ENCODE measurements at places on chromosomes 6 and 20.
A peak's percentile ranks its signal among the peaks of the same experiment; 100 is the strongest.

DNA sequence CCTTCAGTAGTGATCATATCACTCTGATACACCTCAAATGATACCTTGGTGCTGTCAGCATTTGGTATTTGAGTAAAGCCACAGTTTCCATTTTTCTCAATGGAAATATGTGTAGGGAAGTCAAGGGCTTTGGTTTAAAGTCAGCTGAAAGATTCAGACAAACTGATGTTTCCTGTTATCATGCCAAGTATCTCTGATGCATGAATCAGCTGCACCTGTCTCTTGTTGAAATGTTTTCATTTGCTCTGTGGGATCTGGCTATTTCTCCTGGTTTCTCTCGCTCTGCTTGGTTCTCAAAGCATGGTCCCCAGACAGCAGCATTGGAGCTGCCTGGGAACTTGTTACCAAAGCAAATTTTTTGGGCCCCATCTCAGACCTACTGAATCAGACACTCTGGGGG, 23.5 kb downstream of the ZFP64 start:
- no peak for DNase-seq

- DNase-seq: no peak
Measured at GRCh38 chr6:29758761-29759160, 35.5 kb downstream of the HLA-F start.

DNA sequence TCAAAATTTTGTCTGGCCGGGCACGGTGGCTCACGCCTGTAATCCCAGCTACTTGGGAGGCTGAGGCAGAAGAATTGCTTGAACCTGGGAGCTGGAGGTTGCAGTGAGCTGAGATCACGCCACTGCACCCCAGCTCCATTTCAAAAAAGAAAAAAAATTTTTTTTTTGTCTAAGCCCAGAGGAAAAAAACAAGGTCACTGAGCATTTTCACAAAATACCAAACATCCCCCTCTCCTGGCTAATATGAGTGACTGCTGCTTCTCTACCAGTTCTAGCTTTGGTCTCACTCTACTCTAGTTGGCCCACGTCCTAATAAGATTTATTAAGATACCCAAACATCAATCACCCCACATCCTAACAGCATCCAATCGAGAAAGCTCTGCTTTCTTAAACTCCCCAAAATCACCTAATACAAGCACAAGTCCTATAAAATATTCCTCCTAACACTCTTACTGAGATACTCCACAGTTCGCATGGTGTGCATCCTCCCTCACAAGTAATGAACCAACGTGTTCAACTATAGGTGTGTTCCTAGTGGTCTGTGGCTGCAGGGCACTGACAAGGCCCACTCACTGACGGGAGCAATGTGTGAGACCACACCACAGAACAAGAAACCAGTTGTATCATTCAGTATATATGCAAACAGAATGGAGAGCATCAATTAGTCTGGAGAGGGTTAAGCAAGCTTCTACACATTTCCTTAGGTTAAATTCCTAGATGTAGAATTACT, 64.2 kb downstream of the FKBP5 start:
- no peak for DNase-seq

- DNase-seq: no peak
Measured at GRCh38 chr6:34575326-34575725, 19.2 kb upstream of the SPDEF start.

DNA sequence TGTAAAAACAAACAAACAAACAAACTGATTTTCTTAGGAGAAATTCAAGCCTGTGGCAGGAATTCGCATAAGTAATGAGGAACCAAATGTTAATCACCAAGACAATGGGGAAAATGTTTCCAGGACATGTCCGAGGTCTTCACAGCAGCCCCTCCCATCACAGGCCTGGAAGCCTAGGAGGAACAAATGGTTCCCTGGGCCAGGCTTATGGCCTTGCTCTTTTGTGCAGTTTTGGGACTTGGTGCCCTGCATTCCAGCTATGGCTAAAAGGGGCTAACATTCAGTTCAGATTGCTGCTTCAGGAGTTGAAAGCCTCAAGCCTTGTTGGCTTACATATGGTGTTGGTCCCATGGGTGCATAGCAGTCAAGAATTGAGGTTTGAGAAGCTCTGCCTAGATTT, 1372.7 kb upstream of the CITED2 start:
- no peak for DNase-seq

DNA sequence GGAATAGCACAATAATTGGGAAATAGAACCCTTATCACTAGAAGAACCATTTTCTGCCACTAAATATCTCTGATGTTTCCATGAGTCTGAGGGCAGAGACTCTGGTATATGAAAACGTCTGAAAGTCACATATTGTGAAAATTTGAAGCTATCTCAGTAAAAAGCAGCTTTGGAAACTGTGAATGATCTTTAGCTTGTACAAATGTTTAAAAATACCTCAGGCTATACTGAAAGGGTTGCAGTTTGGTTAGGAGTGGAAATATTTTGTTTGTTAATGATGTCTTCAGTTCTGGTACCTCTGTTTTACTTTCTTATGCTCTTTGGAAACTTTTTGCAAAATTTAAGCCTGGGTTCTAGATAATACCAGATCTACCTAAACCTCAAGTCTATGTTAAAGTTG, 135.0 kb downstream of the SLC16A10 start:
- no peak for DNase-seq

DNA sequence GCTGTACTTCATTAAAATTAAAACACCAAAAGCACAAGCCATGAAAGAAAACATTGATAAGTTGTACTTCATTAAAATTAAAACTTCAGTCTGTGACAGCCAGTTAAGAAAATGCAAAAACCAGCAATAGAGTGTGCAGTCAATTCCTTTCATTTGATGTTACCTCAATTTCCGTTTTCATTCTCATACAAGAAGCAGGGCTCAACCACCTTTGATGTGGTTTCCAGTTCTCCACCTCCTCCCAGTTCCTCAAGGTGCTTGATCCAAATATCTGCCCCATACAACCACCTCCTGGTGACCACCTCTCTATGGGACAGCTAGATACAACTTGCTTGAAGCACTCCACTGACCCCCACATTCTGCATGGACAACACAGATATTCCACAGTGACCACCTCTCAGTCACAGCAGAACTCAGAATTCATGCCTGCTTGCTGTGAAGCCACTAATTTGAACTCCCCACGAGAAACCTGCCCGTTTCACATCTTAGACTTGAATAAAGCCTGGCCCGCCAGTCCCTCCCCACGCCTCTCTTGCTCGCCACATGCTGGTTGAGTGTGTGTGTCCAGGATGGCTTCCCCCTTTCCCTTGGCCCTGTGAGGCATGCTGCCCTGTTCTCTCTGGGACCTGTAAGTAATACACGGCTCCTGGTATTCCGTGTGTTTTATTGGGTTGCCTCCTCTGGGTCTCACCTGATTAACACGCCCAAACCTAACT, 66.1 kb downstream of the FAM50B start:
- DNase-seq: no peak

DNA sequence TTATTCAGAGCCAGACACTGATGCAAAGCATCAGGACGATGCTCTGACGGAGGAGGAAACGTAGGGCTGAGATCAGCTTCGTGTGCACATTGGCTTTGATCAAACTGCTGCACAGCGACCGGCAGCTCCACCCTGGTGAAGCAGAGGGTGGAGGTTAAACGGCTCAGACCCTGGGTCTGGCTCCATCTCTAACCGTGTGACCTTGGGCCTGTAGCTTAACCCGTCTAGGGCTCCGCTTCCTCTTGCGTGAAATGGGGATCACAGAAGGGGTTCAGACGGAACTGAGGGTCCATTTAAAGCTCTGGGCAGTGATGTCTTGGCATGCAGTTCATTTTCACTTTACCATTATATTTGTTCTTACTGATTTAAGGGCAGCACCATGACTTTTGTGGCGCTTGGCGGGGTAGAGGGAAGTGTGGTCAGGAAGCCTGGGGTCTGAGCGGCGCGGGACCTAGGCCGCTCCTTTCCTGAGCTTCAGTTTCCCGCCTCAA, 644 bp downstream of the RBL1 start:
- DNase-seq: no peak

DNA sequence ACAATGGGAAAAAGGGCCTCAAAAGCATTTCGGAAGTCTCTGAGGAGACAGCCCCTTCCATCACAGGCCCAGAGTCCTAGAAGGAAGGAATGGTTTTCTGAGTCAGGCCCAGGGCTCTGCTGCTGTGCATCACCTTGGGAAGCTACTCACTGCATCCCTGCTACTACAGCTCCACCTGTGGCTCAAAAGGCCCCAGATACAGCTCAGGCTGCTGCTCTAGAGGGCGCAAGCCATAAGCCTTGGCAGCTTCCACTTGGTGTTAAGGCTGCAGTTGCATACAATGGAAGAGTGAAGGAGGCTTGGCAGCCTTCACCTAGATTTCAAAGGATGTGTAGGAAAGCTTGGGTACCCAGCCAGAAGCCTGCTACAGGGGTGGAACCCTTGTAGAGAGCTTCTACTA, 54.8 kb downstream of the MEI4 start:
- no peak for DNase-seq

DNA sequence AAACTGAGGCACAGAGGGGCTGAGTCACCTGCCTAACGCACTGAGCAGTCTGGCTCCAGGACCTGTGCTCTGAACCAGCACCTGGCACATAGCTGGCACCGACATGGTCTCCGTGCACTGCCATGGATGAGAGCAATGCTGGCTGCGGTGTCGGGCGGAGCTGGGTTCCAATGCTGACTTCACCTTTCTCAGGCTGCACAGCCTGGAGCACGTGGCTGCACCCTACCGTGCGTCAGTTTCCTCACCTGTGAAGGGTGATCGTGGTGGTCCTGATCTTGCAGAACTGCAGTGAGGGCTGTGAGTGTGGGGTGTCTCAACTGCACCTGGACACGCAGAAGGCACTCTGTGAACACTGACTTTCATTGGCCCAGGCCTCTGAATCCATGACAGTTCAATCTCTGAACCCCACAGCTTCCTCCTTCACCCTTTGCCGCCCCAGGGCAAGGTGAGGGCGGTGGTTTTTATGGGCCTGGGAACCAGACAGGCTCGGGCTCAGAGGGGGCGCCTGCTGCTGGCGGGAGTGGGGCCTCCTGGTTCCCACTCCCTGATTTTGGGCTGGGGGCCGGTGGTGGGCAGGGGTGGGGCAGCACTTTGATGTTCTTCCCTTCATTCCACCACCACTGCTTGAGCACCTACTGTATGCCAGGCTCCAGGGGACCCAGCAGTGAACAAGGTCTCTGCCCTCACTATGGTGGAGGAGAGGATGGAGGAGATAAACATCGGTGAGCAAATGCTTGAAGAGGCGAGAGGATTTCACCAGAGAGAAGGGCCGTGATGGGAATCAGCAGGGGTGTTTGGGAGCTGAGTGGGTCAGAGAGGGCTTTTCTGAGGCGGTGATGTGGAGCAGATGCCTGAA, 102.9 kb downstream of the CEBPB start:
- no peak for DNase-seq

DNA sequence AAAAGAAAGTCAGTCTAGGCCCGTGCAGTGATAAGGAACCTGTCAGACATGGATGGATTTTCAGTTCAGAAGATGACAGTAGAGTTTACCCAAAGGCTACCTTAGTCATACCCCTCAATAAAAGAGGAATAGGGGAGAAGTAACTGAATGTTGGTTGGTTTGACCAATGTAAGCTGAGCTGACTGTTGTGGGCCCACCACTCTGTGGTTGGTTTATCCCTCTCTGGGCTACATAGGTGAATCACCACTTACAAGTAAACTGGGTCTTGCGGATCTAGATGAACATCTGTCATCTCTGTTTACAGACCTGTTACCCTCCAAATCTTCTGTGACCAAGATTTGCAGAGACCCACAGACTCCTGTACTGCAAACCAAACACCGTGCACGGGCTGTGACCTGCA, 37.2 kb upstream of the MYLK2 start:
- no peak for DNase-seq

- DNase-seq: peak; percentile 39
Measured at GRCh38 chr20:57092112-57092899, 174.1 kb downstream of the BMP7 start.

DNA sequence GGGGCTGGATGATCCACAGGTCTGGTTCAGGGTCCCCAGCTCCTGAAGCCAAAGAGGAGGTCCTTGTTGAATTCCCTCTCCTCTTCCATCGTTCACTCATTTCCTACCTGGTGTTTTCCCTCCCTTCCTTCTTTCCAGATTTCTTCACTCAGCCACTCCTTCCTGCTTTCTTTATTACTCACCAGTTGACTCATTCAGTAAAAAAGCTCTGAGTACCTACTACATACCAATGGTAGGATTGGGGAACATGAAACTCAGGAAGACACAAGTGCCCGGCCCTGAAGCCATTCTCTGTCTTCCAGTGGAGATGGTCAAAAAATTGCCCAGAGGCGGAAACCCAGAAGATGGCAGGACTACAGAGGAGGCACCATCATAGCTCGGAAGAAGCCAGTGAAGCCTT, 11.9 kb upstream of the NSFL1C start:
- no peak for DNase-seq

- DNase-seq: no peak
Measured at GRCh38 chr20:37905671-37906613, 3.0 kb downstream of the VSTM2L start.

DNA sequence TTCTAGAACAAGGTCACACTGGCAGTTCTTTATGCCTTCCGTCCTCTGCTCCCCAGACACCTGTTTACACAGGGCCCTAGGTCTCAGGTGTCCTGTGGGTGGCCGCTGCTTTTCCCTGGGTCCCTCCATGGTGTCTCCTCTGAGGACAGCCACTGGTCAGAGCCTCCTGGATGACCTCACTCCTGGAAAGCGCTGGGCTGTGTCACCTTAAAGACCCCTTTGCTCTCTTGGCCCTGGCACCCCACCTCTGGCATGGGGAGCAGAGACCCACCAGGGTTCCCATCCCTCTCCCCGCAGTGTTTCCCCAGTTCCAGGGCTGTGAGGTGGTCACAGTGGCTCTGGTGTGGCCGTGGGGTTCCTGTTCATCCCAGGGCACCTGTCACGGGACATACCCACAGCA, 33.9 kb downstream of the NTSR1 start:
- DNase-seq: no peak

DNA sequence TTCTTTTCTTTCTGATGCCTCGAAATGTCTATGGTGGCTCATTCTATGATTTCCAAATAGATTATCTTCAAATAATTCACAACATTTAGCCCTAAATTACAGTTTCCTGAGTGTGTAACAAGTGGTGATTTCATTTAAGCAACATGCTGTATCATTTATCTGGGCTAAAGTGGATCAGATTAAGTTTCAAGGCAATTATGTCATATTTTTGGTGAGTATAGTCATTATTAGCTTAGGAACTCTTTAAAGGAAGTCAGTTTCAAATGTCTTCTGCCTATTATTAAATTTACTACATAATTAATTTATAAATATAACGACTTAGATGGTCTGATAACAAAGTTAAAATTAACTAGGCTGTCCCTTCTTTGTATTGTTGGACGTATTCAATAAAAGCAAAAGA, 847.9 kb upstream of the FLRT3 start:
- no peak for DNase-seq

GRCh38 chr20:44491635-44492395, 16.1 kb downstream of the TTPAL start:
- DNase-seq: no peak

GRCh38 chr6:130129762-130130246, 92.9 kb downstream of the SAMD3 start:
- DNase-seq: no peak

GRCh38 chr6:44580901-44581300, 193.4 kb downstream of the CDC5L start:
- no peak for DNase-seq
